ENCODE measurements at places on chromosomes 16 and 17. TPM values are rescaled to one million over a fixed set of nuclear protein-coding genes. Genes with fewer than 3 reads are reported as not detected.

DNA sequence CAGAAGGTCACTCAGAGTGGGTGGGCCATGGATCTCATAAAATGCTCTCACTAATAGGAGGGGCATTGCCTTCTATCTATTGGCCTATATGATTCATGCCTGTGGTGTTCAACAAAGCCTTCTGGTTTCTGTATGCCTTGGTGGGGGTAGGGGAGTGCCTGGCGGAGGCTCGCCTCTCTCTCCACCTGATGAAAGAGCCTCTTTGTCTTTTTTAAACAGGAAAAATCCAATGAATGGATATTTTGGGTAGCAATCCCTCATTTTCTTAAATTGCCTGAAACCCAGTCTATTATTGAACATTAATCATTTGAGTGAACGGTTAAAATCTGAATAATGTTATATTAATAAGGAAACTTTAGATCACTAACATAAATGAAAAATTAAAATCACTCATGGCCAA is 90.6 kb downstream of the TOX3 start:
- H3K27ac ChIP-seq: no peak overlapping the region
- no peaks in the 10 kb centered on the region for H3K4me1 ChIP-seq
- H3K36me3 ChIP-seq: no peaks in the 10 kb centered on the region
- H3K4me3 ChIP-seq: no peak overlapping the region
- H3K27me3 ChIP-seq: no peaks in the 10 kb centered on the region
- no peak for DNase-seq

DNA sequence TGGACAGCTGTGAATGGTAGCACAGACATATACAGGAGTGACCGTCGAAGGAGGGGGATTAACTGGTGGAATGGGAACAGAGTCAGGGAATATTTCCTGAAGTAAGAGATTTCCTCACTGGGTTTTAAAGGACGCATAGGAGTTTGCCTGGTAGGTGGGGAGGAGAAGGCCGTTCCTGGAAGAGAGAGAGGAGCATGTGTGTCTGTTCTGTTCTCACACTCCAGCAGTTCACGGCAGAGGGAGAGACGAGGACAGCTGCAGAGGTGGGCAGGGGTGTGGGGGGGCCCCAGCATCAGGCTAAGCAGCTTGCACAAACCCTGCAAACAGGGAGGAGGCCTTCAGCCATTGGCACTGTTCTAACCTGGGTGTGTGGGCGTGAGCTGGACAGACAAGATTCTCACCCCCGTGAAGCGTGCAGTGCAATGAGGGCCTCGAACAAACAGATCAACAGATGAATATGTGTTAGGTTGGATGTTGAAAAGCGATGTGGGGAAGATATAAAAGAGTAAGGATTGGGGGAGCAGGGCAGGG is 85.3 kb upstream of the GSE1 start:
- no peak overlapping the region for H3K27ac ChIP-seq
- H3K4me3 ChIP-seq: no peak overlapping the region

DNA sequence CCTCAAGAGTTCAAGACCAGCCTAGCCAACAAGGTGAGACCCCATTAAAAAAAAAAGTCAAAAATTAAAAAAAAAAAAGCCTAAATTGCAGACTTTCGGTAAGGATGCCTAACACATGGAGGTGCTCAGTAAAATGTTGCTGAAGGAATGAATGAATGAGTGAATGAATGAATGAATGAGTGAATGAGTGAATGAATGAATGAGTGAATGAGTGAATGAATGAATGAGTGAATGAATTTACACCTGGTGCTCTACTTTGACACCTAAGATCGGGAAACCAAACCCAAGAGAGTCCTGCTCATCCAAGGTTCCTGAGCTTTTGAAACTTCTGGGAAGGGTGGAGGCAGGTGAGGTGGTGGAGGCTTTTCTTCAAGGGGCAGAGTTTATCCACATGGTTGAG is 112.2 kb upstream of the LHX1 start:
- H3K27ac ChIP-seq: no peak overlapping the region
- DNase-seq: no peak
- no peaks in the 10 kb centered on the region for H3K36me3 ChIP-seq
- H3K27me3 ChIP-seq: peaks cover 3% of the 10 kb centered on the region
- no peaks in the 10 kb centered on the region for H3K4me1 ChIP-seq
- H3K4me3 ChIP-seq: no peak overlapping the region

DNA sequence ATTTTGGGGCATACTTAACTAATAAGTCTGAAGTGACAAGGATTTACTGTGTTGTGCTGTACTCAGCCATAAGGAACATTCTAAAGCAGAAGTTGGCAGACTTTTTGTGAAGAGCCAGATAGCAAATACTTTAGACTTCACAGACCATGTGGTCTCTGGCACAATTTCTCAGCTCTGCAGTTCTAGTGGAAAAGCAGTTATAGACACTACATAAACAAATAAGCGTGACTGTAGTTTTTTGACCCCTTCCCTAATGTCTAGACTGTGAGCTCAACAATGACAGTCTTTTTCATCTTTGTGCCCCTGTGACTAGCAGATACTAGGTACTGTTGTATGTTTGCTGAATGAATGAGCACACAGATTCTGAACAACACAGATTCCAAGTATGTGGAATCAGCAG is 4.9 kb downstream of the RPAIN start:
- no peaks in the 10 kb centered on the region for H3K27me3 ChIP-seq
- peaks cover 58% of the 10 kb centered on the region for H3K36me3 ChIP-seq
- H3K27ac ChIP-seq: no peak overlapping the region
- DNase-seq: no peak

- no peak overlapping the region for H3K27ac ChIP-seq
- H3K27me3 ChIP-seq: no peaks in the 10 kb centered on the region
- no peaks in the 10 kb centered on the region for H3K36me3 ChIP-seq
- no peaks in the 10 kb centered on the region for H3K4me1 ChIP-seq
These were observed 31.8 kb upstream of the APPBP2 start for GRCh38 chr17:60557805-60558204.

The JPT2 gene
- total RNA-seq: 14.2 TPM

The CCDC40 gene
- total RNA-seq: 2.4 TPM

The DYNLRB2 gene
- not detected for total RNA-seq

The MYH11 gene
- 0.30 TPM for total RNA-seq

Measured in natural killer cell (primary cell).